ENCODE measurements at places on chromosomes 6 and 20.

DNA sequence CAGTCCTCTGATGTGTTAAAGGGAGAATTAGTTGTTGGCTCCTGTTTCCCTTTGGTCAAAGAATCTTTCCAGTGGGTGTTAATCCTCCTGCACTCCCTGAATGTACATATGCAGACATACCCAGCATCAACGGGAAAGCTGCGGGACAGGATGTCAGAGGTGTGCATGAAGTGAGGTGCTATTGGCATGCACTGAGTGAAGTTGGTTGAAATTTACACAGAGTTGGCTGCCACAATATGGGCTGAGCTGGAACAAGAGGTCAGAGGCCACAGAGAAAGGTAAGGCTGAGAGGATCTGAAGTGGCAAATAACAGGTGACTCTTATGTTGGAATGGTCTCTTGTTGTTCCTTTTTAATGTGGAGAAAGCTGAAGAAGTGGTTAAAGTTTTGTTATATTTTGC, 82.7 kb upstream of the AKIRIN2 start:
- DNase-seq = no peak

GRCh38 chr6:71745525-71745924, 140.8 kb upstream of the RIMS1 start:
- no peak for DNase-seq

DNA sequence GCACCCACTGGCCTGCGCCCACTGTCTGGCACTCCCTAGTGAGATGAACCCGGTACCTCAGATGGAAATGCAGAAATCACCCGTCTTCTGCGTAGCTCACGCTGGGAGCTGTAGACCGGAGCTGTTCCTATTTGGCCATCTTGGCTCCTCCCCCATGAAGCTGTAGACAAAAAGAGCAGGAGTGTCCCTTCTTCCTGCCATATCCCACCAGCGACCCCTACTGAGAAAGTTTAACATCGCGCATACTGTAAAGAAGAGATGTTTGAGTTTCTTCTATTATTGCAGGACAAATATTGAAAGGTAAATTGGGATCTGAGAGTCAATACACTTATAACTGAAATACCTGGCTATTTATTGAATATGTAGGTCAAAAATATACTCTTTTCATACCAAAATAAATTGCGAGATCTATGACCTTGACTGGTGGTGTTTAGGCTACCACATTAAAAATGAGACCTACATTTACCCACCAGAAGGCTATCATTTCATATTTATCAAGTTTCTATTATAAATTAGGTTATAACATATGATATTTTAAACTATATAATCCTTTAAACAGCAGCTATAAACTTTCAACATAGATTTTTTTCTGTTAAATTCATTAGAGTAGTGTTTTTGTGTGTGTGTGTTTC, 586.3 kb downstream of the HTR1B start:
- no peak for DNase-seq

GRCh38 chr6:1597121-1597744, 12.5 kb upstream of the FOXC1 start:
- DNase-seq = no peak

DNA sequence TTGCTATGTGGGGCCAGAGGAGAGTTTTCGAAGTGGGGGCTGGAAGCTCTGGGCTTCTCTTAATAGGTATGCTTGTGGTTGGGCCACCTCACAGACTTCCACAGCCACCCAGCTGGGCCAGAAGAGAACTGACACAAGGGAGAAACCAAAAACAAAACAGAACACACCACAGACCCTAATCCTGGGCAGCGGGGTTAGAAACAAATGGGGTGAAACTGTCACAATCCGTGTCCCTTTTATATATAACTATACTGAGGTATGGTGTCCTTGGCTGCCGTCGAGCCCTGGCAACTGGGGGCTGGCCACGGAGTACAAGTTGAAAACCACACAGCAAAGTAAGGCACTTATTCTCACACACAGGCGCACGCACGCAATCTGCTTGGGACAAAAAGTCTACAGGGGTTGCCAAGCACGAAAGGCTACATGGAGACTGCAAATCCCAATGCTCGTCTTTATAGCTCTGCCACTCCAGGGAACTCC, 78.3 kb downstream of the TRAM2 start:
- DNase-seq = no peak

GRCh38 chr6:144411531-144412165, 126.5 kb downstream of the UTRN start:
- DNase-seq = peak; percentile 13

- DNase-seq = no peak
Observed at GRCh38 chr6:109701774-109702173, 10.7 kb downstream of the FIG4 start.

GRCh38 chr6:48869595-48869994, 593.5 kb downstream of the MMUT start:
- DNase-seq = no peak

GRCh38 chr20:46192376-46192944, 74.3 kb downstream of the CD40 start:
- DNase-seq = no peak

- no peak for DNase-seq
Observed at GRCh38 chr20:11957911-11958310, 40.2 kb downstream of the BTBD3 start.

DNA sequence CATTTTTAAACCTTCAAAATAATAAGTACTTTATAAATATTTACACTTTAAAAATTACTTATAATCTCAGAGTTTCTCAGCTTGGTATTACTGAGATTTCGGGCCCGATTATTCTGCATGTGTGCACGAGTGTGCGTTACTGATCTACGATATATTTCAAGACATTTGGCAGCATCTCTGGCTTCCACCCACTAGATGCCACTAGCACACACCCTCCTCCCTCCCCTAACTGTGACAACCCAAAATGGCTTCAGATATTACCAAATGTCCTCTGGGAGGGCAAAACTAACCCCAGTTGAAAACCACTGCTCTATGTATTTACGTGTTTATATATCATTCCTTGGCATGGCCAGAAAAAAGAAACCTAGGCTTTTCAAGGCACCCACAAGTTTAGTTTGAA, 95.9 kb downstream of the FYN start:
- no peak for DNase-seq

DNA sequence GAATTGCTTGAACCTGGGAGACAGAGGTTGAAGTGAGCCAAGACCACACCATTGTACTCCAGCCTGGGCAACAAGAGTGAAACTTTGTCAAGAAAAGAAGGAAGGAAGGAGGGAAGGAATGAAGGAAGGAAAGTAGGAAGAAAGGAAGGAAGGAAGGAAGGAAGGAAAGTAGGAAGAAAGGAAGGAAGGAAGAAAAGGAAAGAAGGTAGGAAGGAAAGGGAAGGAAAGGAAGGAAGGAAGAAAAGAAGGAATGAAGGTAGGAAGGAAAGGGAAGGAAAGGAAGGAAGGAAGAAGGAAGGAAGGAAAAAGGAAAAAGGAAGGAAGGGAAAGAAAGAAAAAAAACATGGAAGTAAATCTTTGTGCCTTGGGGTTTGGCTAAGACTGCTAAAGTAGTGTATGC, 11.7 kb downstream of the ULBP1 start:
- DNase-seq = no peak

GRCh38 chr6:16947375-16948015, 154.4 kb upstream of the STMND1 start:
- peak; percentile 71 for DNase-seq

DNA sequence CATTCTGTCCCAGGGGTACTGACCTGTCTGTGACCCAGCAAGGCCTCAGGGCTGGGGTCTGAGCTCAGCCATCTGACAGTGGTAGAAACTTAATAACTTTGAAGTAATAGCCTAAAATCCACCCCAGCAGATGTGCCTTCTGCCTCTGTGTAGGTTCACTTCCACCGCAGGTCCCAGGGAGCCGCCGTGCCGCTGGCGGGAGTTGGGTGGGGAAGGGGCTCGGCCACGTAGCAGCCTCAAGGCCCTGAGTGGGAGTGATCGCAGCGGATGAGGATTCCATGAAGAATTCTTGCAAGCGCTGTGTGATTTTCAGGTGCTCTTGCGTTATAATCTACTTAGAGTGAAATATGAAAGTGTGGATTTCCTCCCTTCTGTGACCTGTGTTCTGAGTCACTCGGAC, 163.7 kb downstream of the DTNBP1 start:
- no peak for DNase-seq

- no peak for DNase-seq
Observed at GRCh38 chr6:128413291-128413690, 107.1 kb downstream of the PTPRK start.

GRCh38 chr6:42704937-42705374, 17.4 kb downstream of the PRPH2 start:
- no peak for DNase-seq

- DNase-seq = no peak
Observed at GRCh38 chr20:38875175-38875993, 50.8 kb upstream of the FAM83D start.

DNA sequence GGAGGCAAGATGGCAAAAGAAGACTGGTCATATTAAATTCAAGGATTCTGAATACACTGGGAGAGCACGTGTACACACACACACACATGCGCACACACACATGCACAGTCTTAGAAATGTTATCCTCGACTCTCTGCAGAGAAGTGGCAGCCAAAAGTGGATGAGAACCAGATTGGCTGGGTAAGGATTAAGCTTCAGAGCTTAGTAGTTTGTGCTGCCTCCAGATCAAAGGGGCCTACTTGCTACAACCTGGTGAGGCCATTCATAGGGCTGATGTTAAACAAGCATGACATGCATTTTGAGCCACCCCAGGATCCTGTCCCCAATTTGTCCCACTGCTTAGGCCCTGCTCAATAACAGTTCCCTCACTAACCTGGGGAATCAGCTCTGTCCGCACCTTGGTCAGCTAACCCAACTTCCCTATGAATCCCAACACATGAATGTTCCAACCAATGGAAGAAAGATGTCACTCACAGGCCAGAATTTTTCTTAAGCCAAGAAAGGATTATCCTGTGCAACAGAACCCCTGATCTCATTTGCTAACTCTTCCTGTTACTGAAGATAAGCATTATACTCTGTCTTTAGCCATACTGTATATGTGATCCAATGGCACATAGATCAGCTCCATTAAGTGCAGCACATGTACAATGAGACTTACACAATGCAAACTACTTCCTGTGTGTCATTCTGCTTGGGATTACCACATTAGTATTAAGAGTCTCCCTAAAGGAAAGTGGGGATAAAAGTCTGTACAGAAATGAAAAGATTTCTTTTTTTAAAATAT, 31.0 kb downstream of the TOMM6 start:
- DNase-seq = no peak

DNA sequence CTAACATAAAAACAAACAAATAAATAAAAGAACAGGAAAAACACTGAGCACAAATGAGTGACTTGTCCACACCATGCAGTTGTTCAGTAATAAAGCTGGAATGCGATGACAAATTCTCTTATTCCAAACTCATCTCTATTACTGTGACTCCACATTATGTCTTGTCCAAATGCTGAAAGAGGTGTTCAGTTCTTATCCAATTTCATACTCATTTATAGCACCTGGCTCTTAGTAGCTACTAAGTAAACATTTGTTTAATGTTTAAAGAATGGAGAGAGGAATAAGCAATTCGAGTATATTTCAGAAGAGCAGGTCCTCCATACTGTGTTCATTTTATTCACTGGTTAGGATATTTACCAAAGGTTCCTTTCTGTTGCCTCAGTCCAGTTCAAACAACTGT, 439.0 kb upstream of the JAG1 start:
- no peak for DNase-seq

DNA sequence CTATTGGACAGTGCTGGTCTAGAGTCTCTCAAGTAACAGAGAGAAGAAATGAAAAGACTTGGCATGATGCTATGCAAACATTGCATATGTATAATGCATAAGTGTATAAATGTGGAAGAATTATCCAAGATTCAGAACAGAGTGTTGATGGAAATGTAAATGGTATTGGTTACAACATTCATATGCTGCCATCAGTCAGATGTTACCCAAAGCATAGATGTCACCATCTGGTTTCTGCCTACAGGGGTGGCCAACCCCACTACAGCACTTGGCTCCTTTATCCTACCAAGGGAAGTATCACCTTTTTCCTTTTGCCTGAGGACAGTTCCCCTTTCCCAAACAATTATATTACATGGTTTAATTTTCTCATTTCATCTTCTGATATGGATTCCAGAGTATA, 11.9 kb downstream of the POPDC3 start:
- no peak for DNase-seq

DNA sequence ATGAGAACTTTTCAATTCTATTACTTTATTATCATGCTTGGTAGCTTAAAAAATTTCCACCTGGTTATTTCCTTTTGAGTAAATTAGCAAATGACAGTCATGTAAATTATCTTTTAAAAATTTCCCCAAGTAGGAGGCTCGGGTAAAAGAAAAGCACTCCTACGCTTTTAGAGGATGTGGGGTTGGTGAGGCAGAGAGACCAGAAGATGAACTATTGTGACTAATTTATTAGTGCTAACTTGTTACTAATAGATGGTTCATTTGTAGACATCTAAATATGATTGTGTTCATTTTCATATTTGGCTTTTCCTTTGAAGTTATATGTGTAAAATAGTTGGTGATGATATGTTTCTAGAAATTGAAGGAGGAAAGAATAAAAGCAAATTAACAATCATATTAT, 27.0 kb downstream of the ZNF292 start:
- DNase-seq = no peak

GRCh38 chr6:27545271-27546046, 72.6 kb upstream of the ZNF184 start:
- no peak for DNase-seq

GRCh38 chr6:142075516-142076101, 57.1 kb upstream of the GJE1 start:
- DNase-seq = no peak

- DNase-seq = no peak
Observed at GRCh38 chr6:137145421-137145820, 28.0 kb downstream of the IL22RA2 start.

GRCh38 chr20:48630342-48631075, 197.3 kb downstream of the PREX1 start:
- DNase-seq = no peak

- DNase-seq = no peak
Observed at GRCh38 chr20:30502670-30503069, 754.8 kb upstream of the DEFB115 start.

DNA sequence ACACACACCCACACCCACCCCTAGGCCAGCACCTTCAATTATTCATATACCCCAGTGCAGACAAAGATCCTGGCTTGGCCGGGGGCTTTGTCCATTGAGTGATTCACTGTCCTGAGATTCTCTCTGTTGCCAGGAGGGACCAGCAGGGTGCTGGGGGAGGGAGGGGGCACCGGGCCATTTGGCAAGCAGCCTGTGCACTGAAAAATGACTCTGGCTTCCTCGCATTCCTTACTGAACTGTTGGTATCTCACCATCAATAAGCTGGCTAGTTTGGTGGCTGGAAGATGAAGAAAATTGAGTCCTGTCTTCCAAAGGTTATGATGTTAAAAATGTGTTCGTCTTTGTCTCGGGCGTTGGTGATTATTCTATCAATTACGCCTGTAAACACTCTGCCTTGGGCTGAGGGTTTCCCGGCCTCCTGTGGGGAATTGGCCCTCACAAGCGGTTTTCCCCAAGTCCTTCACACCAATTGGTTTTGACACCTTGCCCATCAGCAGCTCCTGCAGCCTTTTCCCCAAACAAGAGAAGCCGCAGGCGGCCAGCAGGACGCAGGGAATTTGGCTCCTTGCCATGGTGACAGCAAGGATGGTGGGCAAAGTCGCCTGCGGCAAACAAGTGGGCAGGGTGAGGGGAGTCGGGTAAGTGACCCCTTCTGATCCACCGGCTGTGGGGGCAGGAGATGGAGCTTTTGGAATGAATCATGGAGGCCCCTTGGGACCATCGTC, 4.9 kb downstream of the VSTM2L start:
- peak; percentile 92 for DNase-seq

- DNase-seq = no peak
Observed at GRCh38 chr6:16854986-16855385, 93.7 kb upstream of the ATXN1 start.
